ENCODE measurements at places on chromosomes 2 and 18.
A peak's percentile ranks its signal among the peaks of the same experiment; 100 is the strongest.

DNA sequence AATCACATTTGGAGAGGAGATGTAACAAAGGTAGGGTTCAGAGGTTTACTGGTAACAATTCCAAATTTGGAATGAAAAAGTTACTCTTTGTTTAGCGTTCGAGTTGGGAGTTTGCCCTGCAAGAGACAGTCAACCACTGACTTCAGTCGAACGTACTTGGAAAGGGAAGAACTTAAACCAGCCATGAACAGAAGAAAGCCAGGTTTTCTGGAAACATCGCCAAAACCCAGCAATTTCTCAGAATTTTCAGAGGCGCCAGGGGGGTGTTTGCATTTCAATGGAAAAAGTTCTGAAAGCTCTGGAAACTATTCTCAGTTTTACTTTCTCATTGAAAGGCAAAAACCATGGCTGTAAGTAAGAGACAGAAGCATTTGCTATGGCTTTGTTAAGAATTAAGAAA is 28.5 kb upstream of the AQP4 start:
- no peak for DNase-seq

DNA sequence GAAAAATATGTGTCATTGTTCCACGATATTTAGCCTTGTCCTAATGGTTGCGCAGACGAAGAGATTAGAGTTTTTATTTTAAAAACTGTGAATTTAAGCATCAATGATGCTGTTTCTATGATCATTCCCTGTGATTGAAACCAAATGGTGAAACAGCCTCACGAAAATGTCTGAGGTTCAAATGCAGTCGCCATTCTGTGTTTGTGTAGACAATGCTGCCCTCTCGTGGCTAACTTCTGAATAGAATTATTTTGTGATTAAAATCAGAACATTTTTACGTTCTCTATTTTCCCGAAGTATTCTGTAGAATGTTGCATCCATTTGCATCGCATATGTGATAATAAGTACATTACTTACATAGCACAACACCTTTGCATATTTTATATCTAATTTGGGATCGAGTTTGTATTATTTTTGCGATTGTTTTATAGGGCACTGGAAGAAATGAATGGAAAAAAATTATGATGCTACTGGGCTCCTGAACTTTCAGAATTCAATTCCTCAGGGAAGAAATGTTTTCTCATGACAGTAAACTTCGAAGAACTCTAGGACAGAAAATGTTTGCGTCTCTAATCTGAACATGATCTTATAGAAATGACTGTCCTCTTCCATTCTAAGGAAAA is 54.8 kb upstream of the CREB1 start:
- peak; percentile 47 for DNase-seq

GRCh38 chr2:218986148-218986761 is 1.3 kb upstream of the FEV start:
- DNase-seq, result no peak

DNA sequence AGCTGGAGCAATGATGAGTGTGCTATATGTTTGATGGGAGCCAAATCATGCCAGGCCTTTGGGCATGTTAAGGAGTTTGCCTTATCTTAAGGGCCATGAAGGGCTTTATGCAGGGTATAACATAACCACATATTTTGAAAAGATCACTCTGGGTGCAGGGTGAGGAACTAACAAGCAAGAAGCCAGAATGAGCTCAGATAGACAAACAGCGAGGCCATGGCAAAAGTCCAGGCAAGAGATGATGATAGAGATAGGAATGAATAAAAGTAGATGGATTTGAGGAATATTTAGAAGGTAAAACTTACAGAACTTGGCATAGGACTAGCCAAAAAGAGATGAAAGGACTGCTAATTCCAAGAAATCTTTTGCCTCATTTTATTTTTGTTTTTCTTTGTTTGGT is 6.7 kb downstream of the GALNT3 start:
- DNase-seq, result no peak

DNA sequence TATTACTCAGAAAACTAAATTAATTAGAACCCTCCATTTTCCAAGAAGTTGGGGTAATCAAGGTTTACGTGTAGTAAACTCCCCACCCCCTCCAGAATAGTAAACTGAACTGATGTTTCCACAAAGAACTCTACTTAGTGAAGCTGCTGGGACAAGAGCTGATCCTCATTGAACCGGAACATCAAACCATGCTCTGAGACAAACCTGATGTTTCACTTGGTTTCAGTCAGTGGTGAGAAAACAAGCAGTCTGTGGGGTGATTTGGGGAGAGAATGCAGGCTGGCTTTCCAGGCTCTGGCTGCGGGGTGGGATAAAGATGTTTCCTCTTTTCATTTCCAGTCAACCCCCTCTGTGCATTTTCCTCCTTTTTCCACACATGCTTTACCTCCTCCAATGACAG is 38.2 kb downstream of the CELF4 start:
- no peak for DNase-seq

GRCh38 chr2:29950481-29950880 is 29.1 kb upstream of the ALK start:
- no peak for DNase-seq

DNA sequence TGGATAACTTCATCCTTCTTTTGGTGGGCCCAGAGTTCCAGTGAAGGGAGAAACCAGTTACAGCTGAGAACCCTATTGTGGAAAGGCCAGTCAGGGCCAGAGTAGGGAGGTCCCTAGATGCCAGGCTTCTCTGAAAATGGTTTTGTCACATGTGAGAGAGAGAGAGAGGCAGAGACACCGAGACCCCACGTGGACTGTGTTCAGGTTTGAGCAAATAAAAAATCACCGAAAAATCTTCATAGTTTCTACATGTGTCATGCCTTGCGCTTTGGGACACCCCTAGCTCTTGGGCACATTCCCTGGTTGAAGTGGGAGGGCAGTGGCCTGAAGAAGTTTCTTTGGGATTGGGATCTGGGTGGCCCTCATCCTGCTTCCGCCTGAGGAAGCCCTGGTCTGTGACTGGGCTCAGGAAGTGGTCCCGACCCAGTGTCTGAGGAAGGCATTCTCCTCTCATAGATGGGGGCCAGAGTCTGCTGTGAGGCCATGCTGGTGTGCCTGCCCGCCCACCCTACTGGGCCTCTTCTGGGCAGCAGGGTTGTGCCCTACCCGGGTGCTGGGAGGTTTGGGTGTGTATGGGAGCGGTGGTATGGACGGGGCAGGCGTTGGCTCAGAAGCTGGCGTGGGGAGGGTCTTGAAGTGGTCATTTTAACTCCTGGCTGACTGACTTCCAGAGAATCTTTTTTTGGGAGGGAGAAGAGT is 16.1 kb downstream of the NCK2 start:
- DNase-seq, result no peak

GRCh38 chr2:232497348-232497747 is 9.7 kb upstream of the ECEL1 start:
- DNase-seq, result no peak

- peak; percentile 69 for DNase-seq
These were observed at the start of gene MCFD2 for GRCh38 chr2:46915281-46915810. Gene MCFD2 (minus strand): TSS chr2:46915806. CDS start chr2:46909171, 6,635 bp downstream.

GRCh38 chr18:77004555-77005380 is 127.8 kb downstream of the MBP start:
- DNase-seq, result no peak

- DNase-seq, result no peak
These were observed 2.0 kb downstream of the ACAA2 start for GRCh38 chr18:49811151-49811938.

DNA sequence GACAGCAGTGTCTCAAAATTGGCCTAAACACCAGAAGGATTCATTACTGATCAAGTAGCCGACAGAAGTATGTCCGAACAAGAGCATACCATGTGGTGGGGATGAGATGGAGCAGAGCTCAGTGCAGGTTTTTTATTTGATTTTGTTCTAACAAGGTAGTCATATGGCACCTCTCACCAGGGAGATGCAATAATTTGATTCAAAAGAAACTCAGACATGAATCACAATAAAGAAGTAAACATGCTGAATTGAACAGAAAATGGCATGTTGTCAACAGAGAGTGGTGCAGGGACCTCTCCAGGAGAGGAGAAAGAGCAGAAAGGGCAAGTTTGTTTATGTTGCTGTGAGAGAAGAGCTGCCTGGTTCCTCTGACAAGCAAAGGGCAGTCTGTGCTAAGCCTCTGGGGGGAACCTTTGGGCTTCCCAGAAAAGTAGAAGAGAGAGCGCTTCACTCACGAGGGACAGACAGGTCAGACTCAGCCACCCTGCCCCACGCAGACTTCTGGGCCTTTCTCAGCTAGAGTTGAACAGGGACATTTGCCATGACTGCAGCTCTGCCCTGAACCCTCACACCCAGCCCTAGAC is 351.3 kb upstream of the RAB12 start:
- no peak for DNase-seq
